ENCODE measurements at places on chromosomes 11 and 22.

DNA sequence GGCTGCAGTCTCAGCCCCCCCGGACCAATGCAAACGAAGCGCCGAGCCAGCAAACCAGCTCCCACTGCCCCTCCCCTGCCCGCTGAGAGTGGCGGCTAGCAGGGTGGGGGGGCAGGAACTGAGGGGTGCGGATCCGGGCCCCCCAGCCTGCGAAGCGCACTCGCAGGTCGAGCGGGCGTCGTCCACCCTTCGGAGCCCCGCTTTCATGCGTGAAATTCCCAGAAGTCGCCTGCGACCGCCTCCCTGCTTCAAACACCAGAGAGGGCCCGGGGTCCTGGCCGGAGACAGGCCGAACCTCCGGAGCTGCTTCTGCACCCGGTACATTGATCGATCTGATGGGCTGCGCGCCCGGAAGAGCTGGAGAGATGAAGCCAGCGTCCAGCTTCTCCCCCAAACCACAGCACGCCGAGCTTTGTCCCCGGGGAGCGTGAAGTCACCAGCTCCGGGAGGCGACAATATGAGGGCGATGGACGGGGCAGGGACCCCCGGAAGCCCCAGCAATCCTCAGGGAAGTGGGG, 646 bp upstream of the PATZ1 start:
- peak; percentile 64 for DNase-seq

- no peak for DNase-seq
These were observed 20.8 kb downstream of the YPEL1 start for GRCh38 chr22:21714786-21715185.

DNA sequence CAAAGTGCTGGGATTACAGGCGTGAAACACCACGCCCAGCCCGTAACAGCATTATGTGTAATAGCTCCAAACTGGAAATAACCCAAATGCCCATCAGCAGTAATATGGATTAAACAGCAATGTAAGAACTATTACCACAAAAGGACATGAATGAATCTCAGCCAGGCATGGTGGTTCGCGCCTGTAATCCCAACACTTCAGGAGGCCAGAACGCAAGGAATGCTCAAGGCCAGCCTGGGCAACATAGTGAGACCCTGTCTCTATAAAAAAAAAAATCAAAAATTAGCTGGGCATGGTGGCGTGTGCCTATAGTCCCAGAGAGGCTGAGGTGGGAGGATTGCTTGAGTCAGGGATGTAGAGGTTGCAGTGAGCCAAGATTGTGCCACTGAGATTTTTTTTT, 3.1 kb upstream of the DPF2 start:
- no peak for DNase-seq

DNA sequence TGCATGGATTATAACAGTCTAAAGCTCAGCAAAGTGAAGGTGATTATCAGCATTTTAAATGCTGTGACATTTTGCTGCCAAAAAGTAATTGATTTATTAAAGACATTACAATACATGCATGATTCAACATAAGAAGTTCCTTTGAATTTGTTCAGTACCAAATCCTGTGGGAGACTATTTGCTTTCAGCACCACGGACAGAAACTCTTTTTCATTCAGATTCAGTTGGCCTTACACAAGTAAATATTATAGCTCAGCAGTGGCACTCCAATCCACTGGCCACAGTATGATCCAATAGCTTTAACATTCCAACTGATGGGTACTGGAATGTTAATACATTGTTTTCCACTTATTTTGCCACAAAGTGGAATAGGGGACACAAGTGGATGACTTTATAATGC, 806.7 kb downstream of the NTM start:
- DNase-seq, result peak; percentile 20

- peak; percentile 80 for DNase-seq
These were observed 449 bp upstream of the TOM1 start for GRCh38 chr22:35299217-35299672.

- DNase-seq, result no peak
These were observed 20.0 kb downstream of the CTSC start for GRCh38 chr11:88317536-88317935.

- no peak for DNase-seq
These were observed 49.0 kb upstream of the CSNK2A3 start for GRCh38 chr11:11401960-11402535.

- no peak for DNase-seq
These were observed 742 bp upstream of the BBOX1 start for GRCh38 chr11:27039873-27040272.

DNA sequence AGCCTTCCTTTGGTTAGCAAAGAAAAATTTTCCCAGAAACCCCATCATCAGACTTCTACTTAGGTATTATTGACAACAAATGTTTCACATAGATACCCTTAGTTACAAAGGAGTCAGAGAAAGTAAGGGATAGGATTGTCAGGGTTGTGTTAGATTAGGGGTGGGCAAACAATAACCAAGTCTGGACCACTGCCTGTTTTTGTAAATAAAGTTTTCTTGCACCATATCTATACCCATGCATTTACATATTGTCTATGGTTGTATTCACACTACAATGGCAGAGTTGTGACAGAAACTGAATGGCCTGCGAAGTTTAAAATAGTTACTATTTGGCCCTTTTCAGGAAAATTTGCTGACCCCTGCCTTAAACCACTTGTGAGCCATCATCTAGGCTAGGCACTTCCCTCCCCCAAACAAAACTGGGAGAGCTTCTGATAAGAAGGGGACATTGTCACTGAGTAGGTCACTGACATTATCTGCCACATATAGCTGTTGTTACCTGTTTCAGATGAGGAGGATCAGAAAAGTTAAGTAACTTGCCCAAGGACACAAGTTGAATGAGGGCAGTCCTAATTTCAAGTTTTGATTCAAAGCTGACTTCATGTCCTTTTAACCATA, 40.7 kb upstream of the TMEM135 start:
- DNase-seq, result no peak

DNA sequence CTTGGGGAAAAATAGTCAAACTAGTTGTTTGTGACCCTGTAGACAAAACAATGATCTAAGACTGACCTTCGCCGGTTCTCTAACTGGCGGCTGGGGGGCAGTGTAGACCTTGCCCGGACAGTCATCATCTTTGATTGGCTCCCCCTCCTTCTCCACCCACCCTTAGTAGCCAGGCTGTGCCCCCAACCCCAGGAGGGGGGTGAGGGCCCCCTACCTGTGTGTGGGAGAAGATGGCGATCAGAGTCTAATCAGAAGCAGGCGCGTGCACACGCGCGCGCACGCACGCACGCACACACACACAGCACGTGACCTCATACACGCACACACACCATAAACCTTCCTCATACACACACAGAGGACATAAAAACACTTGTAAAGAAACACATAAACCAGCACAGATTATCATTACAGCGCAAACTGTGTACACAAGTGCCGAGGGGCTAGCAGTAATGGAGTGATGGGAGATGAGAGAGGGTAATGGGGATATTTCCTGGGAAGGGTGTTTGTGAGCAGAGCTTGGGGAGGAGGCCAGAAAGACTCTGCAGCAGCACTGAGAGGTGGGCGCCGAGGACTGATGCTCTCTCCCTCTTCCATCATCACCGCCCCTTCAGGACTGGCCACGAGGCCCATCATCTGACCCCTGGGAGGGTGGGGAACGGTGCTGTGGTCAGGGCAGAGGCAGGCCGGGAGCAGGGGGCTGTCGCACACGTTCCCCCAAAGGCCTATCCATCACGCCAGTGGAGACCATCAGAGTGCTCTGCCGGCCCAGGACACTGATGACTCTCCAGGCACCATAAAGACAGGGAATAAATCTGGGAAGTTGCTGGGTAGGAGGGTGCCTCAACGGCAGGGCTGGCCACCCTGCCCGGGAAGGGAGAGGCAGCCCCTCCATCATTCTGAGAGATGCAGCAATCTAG, 12.2 kb downstream of the NECTIN1 start:
- DNase-seq, result no peak

GRCh38 chr11:131204765-131205380, 165.5 kb upstream of the NTM start:
- no peak for DNase-seq

- no peak for DNase-seq
These were observed 93.8 kb downstream of the MIAT start for GRCh38 chr22:26751217-26751616.

DNA sequence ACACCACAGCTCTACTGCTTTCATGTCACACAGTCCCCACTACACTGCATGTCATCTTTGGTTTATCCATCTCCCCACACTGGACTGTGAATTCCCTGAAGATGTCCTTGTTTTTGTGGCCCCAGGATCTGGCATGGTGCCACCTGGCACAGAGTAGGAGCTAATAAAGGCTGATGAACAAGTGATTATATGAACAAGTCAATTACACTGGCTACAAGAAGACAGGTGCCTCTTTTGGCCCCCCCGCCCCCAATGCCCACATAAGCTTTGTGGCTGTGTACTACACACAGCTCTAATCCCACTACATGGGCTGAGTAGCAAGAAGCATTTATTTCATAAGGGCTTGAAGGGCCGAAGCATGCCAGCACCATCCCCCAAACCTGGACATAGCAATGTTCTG, 24.7 kb downstream of the PLEKHA7 start:
- no peak for DNase-seq

DNA sequence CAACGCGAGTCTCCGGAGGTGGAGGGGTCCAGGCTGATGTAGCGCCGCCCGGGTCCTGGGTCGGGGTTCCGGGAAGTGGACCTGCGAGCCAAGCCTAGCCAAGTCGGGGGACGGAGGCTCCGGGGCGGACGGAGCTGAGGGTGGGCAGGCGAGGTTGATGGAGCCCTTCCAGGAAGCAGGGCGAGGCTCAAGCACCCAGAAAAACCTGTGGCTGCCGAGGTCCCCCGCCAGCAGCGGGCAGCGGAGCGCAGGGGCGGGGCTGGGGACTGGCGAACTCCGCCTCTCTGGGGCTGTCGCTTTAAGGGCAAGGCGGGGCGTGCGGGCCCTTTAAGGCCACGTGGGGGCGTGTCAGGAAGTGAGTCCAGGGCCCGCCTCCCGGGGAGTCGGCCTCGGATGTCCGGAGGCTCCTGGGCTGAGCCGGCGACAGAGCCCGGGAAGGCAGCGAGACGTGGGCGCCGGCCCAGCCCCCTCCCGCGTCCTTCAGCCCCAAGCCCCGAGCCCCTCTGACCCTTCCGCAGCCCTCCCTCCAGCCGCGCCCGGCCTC, at the start of gene SLC35C1:
SLC35C1 (plus strand) TSS at position 389 of the 544 bp plus-strand sequence. CDS start 653 bp downstream, outside the sequence.
- peak; percentile 95 for DNase-seq

GRCh38 chr22:42673898-42674401, 24.8 kb upstream of the CYB5R3 start:
- no peak for DNase-seq

GRCh38 chr22:16915701-16916100, 90.5 kb upstream of the XKR3 start:
- no peak for DNase-seq

GRCh38 chr11:8071616-8072581, 9.1 kb upstream of the TUB start:
- no peak for DNase-seq

DNA sequence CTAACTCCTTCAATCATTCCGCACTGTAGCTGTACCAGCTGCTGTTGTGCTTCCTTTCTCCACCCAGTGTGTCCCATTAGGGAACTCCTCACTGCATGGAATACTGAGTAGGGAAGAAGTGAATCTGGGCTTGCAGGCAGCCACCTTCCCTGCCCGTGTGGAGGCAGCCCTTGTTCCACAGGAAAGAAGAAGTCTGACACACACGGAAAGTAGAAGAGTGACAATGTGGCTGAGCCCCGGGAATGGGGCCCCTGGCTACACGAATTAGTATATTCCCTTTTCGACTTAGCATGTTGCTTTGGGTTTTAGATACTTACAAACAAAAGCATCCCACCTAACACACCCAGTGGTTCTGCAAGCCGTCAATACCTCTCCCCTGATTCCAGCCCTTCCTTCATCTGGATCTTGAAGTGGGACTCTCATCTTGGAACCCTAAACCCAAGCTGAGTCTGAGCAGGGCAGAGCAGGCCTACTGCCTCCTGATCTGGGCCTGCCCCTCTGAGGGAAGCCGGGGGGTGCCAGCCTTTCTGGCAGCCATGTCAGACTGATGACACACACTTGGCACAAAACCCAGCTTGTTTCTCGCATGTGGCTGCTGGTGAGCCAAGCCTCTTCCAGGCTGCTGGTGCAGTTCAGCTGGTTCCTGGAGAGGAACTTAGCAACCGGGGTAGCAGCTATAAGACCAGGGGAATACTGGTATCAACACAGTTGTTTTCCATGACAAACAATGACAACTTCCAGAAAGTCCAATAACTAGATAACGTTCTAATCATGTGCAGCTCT, 71.6 kb downstream of the C11orf58 start:
- no peak for DNase-seq

GRCh38 chr11:43787824-43788223, 92.8 kb upstream of the ALKBH3 start:
- DNase-seq, result no peak

GRCh38 chr11:42812361-42812760, 499.4 kb upstream of the API5 start:
- no peak for DNase-seq

GRCh38 chr11:123055191-123055901, 6.6 kb downstream of the HSPA8 start:
- peak; percentile 55 for DNase-seq

DNA sequence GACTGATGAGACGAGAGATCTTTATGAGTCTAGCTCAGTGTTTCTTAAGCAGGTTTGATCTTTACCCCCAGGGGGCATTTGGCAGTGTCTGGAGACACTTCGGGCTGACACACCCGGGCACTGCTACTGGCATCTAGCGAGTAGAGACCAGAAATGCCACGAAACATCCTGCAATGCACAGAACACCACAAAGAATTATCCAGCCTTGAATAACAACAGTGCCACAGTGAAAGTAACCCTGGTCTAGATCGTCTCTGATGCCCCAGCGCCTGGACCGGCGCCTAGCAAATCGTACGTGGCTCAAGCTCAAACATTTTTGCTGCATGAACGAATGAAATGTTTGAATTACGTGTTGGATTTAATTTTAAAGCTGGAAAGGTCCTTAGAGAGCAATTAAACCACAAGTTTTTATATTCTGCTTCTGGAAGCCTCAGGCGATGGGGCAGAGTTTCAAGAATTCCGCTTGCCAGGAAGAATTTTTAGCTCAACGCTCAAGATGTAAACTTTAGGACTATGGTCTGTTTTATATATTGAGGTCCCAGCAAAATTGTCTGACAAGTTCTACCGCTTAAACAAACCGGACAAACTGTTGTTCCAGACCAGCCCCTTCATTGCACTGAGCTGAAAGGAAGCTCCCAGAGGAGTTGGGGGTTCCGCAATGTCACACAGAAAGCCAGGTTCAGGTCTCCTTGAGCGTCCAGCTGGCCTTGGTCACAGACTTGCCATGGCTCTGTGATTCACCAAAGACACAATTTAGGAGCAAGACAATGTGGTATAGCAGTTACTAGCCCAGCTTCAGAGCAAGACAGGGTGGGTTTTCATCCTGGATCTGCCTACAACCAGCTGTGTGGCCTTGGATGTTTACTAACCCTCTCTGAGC, 44.2 kb upstream of the SMTN start:
- no peak for DNase-seq
